ENCODE measurements at places on chromosomes 5 and 9. TPM values are rescaled to one million over a fixed set of nuclear protein-coding genes. Genes with fewer than 3 reads are reported as not detected.

Gene IL3
- not detected for total RNA-seq

Gene LCN12
- 4.1 TPM for total RNA-seq

DNA sequence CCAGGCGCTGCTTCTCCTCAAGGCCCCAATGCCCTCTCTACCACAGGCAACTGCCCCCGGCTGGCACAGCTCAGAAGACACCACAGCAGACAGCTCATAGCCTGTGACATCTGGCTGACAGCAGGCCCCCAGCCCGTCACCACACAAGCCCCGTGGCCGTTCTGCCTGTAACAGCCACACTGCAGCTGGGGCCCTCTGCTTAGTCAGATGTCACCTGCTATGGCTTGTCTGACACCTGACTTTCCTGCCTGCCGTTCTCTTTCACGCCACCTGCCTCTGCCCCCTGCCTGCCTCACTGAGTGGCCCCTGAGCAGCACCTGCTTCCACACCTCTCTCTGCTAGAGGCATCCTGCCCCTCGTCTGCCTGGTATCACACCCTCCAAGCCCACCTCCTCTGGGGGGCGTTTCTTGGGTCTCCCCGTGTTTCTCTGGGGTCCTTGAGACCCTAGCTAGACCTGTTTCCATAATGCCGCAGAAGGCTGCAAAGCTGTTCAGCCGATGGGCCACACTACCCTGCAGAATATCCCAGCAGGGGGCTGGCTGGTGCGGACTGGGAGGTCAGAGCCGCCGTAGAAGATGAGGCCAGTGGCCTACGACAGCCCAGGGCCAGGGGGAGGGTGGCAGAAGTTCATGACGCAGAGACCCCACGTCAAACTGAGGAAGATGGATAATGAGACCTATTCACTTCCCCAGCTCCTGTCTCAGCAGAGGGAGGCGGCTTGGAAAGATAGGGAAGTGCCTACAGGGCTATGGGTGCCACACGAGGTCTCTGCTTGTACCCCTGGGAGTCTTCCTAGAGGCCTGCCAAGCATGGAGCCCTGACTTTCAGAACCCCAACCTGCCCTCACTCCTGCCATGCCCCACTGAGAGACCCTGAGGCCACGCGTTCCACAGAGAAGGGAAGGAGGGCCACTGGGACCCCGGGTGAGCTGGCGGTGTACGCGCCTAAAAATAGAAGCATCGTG, 95.1 kb downstream of the ZNF354C start:
- DNase-seq: peak; percentile 4

- DNase-seq: no peak
These were observed 140.4 kb downstream of the PSAT1 start for GRCh38 chr9:78437296-78437695.

DNA sequence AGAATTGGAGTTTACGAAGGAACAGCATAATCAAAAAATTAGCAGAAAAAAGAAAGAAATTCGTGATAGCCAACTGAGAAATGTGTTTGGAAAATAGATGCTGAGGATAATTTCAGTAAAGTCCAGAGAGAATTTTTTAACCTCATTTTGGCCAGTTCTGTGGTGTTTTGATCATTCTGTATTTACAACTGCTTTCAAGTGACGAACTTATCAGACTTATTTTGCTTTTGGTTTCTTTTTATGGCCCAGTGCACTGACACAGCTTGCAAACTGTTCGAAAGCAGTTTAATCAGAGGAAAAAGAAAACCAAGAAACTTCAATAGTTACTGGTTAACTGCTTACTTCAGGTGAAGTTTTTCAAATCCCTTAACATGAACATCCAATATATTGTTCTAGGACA, 1.9 kb downstream of the SDHA start:
- DNase-seq: no peak

GRCh38 chr5:128736553-128736952, 198.5 kb upstream of the FBN2 start:
- no peak for DNase-seq

DNA sequence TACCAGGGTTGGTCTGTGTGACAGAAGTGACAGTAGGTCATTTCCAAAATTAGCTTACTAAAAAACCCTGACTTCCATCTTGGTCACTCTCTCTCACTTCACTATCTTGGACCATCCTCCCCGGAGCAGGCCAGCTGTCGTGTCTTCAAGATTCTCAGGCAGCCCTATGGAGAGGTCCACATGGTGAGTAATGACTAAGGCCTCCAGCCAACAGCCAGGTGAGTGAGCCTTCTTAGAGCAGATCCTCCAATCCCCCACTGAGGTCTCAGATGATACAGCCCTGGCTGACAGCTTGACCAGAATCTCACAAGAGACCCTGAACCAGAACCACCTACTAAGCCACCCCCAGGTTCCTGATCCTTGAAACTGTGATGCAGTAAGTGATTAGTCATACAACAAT, 92.0 kb downstream of the DCP2 start:
- DNase-seq: no peak

GRCh38 chr5:175436359-175436758, 7.6 kb downstream of the DRD1 start:
- no peak for DNase-seq

DNA sequence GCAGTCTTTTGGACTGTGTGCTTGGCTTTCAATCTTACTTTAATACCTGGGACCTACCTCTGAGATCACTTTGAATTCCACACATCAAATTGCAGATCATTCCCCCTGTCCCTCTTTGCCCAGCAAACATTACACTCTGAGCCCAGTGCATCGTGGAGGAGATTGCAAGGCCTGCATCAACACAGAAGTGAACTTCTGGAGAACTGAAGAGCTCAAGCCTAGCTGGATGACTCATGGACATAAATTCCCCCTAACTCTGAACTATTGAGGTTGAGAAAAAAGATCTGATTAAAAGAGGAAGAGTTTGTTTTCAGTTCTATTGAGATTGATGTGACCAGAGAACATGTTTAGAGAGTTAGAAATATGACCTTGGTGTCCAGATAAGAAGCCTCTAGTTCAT, 316.0 kb upstream of the DMAC1 start:
- DNase-seq: no peak

GRCh38 chr9:91817493-91818224, 132.4 kb downstream of the ROR2 start:
- DNase-seq: no peak

- DNase-seq: peak; percentile 90
These were observed 1.1 kb downstream of the ZNF367 start for GRCh38 chr9:96417051-96417586.

DNA sequence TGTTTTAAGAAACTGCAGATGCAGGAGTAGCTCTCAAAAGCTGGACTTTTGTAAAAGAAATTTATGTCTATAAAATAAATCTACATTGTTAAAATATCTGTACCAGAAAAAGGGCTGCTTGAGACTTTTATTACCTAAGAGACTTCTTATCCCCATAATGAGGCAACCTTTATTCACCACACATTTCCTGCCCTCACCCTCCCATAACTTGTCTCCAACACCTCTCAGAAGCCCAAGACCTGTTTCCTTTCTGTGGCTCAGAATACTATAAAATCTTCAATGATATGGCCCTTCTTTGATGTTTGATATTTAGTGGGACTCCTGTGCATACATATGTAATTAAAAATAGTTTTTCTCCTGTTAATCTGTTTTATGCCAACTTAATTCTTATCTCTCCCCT, 141.5 kb upstream of the FER start:
- DNase-seq: no peak

Data from heart right ventricle (tissue), 16 donors.